ENCODE measurements at places on chromosomes 2 and 18.

- no peak for DNase-seq
Observed at GRCh38 chr2:168948621-168949212, 47.6 kb downstream of the G6PC2 start.

GRCh38 chr2:75705921-75706320 lies 4.8 kb downstream of the GCFC2 start:
- no peak for DNase-seq

DNA sequence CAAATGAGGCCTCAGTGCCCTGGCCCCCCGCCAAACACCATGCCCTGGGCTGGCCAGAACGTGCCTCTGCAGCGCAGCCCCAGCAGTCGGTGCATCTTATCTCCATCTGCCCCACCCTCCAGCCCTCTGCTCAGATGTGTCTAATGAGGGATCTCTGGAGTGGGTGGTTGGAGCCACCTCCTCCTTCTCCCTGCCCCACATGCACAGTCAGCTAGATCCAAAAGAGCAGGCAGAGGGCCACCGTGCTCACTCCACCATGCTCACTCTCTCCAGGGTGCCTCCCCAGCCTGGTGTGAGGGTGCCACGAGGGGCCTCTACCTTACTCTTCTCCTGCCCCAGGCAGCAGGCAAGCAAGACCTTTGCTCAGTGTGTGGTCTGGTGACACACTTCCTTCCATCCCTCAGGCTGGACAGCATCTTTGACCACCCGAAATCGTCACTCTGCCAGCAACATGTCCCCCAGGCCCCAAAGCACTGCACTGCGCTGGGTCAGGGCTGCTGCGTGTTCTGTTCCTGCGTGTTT lies 266.1 kb upstream of the HDAC4 start:
- peak; percentile 53 for DNase-seq

- DNase-seq, result no peak
Observed at GRCh38 chr2:55314985-55315384, 46.0 kb upstream of the MTIF2 start.

- DNase-seq, result no peak
Observed at GRCh38 chr2:14967729-14968128, 335.2 kb downstream of the LRATD1 start.

- DNase-seq, result no peak
Observed at GRCh38 chr2:144943293-144943941, 423.5 kb upstream of the ZEB2 start.

- no peak for DNase-seq
Observed at GRCh38 chr2:160333324-160334027, 133.4 kb upstream of the ITGB6 start.

DNA sequence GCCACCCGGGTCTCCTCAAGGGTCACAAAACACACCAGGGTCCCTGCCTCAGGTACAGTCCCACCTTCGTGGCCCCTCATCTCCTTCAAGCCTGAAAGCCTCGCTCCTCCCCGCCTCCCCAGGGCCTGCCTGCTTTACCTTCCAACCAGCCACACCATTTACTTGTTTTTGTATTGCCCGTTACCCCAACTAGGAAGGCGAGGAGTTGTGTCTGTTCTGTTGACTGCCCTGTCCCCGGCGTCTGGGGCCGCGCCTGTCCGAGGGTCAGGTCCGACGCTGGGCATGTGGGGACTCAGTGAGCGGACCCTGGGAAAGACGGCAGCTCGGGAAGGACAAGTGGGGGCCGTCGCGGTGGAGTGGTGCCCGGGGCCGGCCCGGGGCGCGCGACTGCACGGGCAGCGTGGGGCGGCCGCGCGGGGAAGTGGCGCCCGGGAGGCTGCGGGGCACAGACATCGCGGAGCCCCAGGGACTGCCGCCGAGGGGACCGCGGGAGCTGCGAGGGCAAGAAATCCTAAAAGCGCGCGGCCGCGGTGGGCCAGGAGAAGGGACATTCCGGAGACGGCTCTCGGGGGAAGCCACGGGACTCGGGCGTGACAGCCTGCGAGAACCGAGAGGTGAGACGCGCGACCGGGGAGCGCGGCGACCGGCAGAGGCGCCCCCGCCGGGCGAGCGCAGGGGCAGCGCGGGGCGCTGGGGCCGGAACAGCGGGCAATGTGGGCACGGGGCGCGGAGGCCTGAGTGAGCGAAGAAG lies 797 bp upstream of the GRHL1 start:
- no peak for DNase-seq

DNA sequence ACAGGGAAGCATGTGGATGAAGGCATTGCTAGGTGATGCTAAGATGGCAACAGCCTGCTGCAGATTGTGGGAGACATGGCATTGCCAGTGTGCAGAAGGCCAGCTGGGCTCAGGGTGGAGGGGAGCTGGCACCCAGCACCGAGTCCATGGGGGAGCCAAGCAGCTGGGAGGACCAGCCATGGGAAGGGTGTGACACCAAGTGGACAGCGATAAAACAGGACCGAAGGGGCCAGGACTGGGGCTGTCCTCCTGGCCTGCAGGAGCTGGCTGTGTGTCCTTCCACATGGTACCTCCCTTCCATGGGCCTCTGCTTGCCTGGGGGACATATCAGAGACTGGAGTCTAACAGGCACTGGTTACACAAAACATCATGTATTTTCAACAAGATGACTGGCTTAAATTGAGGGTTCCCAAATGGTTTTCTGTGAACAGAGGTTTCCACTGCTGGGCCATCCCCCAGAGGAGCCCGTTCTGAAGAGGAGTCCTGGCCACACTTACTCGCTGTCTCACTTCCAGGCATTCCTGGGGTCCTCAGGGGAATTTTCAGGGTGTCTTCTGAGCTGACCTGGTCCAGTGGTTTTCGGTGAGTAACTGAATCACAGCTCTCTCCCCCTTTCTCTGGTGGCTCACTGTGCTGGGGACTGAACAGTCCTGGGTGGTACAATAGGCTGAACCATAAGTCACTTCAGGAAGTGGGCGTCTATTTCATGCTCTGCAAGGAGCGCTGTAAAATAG lies 60.4 kb upstream of the TNP1 start:
- DNase-seq, result no peak

- no peak for DNase-seq
Observed at GRCh38 chr2:207083361-207084110, 82.2 kb downstream of the KLF7 start.

GRCh38 chr2:112869258-112869842 lies 32.8 kb upstream of the IL1B start:
- peak; percentile 58 for DNase-seq

DNA sequence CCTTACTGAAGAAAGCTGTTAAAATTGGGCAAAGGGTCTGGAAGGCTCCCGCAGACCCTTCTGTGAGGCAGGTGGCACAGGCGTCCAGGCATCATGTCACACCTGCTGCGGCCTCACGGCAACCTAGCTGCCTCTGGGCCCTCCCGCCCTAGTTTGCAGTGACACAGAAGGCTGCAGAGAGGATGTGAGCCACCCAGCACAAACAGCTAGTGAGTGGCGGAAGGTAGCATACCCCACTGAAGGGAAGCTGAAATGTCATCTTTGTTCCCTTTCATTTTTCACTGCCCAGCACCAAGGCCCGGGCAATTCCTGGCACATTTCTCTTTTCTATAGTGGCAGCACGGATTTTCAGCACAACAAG lies 53.8 kb downstream of the TRAPPC12 start:
- no peak for DNase-seq

DNA sequence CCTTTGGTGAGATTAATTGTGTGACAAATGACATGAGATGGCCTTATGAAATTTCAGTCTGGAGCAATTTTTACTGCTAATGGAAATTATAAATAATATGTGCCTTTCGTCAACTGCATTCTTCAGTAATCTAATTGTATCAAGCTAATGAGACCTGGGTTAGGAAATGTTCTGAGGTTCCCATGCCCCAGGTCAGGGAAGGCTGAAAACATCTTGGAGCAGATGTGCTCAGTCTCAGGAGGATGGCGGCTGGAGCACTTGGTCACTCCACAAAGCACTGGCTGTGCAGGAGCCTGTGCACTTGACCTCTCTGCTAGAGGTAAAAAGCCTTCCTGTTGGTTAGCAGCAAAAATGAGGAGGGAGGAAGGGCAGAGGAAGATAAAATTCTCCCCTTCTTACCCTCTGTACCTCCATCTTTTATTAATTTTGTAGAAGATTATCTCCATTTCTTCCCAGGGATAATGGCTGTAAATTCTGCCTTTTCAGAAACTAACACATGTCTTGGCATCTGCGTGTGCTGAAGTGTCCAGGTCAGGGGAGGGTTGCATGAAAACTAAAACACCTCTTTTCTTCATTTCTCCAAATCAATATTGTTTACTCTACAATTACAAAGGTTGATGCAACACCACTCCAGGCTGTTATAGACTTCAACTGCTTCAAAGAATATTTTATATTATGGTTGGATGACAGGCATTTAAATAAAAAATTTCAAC lies 1606.4 kb upstream of the ACVR2A start:
- no peak for DNase-seq

DNA sequence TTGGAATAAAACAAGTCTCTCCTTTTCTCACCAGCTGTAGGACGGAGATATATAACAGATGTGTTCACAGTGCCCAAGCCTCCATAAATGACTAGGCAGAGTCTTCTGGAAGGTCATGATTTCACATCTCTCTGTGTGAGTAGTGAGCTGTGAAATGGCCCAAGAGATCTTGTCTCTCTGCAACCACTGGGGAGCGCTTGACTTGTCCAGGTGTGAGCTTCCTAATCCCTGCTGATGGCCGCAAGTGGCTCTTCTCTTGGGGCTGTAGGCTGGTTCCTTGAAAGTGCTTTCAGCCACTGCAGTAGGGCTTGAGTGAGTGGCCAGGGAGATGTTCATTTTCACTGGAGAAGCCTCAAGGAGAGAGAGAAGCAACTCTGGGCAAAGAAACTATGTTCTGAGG lies 38.1 kb upstream of the OTOS start:
- DNase-seq, result no peak

DNA sequence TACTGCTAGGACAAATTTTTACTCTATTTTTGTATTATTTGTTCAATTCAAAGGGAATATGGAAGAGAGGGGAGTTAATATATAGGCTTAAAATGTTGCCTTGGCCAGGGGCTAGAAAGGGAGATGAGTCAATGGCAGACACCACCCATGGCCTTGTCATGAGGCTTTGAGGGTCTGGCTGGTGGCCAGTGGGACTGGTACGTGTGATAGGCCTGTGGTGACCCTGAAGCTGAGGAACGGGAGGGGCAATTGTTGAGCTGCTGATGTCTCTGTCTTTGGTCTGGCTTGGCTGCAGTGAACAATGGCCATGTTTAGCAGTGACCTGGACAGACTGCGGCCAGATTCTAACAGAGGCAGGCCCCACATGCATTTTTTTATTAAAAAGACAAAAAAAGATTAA lies 18.5 kb downstream of the GKN1 start:
- no peak for DNase-seq

DNA sequence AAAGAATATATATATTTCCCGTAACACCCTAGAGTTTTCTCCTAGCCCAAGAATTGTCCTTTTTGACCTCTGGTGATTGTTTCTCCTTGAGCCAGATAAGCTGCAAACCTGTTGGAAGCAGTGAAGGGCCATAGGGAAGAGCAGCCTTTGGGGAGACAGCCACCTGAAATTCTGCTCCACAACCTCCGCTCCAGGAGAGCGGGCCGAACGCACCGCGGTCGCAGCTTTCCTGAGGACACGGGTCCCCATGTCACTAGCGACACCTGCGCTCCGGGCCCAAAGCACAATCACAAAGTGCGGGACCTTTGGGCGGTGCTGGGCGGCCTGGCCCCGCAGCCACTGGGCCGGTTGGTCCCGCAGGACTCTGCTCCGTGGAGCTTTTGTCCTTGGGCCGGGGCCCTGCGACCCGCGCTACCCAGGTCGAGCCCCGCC lies 557 bp upstream of the DSG2 start:
- DNase-seq, result no peak

GRCh38 chr2:24231461-24231881 lies 56.6 kb downstream of the FAM228A start:
- no peak for DNase-seq

Data from DMS 273 treated with DMSO at 0.1 percent for 48 hours (cell line).